ENCODE measurements at places on chromosomes 12 and 14.

GRCh38 chr12:116773276-116773731 lies 35.2 kb downstream of the RNFT2 start:
- DNase-seq, result no peak

DNA sequence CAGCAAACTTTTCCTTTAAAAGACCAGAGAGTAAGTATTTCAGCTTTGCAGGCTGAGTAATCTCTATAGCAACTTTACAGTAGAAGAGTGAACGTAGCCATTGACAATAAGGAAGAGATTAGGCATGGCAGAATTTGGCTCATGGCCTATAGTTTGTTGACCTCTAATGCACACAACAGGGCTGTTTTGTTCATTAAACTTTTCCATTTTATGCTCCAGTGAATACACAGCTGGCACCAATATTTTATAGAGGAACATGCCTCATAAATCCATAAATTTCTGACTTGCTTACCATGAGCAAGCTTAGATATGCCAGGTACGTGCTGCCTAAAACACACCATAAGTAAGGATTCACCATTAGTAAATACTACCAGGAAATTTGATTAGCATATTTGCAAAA lies 609.0 kb upstream of the STXBP6 start:
- no peak for DNase-seq

DNA sequence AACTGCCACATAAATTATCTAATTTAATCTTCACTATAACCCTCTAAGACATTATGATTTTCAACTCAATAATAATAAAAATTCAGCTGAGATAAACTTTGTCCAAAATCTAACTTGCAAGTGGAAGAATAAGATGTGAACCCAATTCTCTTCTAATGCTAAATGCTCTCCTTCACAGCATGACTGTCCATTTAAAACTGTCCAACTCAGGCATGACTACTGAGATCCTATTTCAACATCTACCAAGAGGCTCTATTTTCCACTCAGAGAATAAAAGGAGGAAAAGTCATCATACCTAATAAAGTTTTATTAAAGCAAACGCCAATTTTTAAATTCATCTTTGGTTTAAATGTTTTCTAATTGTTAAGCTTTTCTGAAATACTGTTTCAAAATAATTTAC lies 183.6 kb downstream of the MED13L start:
- DNase-seq, result no peak

- no peak for DNase-seq
Observed at GRCh38 chr12:23236811-23237210, 611.8 kb downstream of the ETNK1 start.

GRCh38 chr12:121465921-121466793 lies 66.2 kb downstream of the RNF34 start:
- DNase-seq, result no peak

DNA sequence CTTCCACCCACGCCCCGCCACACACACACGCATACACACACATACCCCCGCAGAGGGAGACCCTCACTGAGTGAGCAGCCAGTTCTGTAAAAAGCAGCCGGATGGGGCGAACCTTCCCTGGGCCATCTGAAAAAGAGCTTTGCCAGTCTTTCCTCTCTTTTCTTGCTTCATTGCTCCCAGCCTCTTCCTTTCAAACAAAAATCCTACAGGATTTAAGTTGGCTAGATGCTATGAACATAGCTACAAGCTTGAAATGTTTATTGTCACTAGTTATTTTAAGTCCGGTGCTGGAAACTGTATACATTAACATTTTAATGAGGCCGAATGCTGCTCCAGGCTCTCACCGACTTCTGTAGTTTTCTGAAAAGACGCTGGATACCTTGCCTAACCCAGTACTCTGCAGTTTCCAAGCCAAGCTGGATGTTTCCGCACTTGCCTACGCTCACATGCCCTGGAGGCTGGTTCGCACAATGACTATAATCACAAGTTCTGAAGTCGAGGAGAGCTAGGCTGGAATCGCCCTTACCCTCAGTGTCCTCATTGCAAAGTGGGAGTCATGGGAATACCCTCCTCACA lies 39.2 kb downstream of the LTBP2 start:
- no peak for DNase-seq

- no peak for DNase-seq
Observed at GRCh38 chr14:95961481-95961880, 77.7 kb upstream of the C14orf132 start.

DNA sequence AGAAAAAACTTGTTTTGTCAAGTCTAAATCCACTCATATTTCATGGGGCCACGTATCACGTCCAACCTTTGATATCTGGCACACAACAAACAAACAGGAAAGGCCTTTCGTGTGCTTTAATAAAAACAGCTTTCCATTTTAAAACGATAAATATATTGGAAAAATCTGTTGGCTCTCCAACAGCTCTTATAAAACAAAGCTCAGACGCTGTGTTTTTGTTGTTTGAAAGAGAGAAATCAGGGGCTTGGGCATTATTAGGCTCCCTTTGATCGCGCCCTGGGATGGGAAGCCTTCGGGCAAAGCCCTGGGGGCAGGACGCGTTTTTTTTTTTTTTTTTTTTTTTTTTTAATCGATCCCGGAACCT lies 429 bp upstream of the PLEKHA5 start:
- DNase-seq, result no peak

DNA sequence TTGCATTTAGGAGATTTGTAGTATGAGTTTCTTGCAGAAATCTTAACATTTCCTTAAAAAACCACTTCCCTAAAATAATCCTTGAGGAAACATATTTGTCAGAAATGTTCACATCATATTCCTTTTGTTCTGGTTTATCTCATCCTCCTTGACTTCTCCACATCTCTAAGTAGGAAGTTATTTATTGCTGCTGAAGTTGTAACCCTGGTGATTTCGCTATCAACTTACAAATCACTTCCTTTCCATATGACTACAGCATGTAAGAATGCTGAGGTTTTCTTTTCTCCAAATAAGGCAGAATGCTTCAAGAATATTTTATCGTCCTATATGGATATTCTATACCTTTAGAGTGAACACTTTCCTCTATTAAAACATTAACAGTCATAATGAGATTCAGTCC lies 751.7 kb downstream of the NRXN3 start:
- DNase-seq, result no peak

GRCh38 chr12:31362115-31362758 lies 36.3 kb upstream of the SINHCAF start:
- DNase-seq, result peak; percentile 18

DNA sequence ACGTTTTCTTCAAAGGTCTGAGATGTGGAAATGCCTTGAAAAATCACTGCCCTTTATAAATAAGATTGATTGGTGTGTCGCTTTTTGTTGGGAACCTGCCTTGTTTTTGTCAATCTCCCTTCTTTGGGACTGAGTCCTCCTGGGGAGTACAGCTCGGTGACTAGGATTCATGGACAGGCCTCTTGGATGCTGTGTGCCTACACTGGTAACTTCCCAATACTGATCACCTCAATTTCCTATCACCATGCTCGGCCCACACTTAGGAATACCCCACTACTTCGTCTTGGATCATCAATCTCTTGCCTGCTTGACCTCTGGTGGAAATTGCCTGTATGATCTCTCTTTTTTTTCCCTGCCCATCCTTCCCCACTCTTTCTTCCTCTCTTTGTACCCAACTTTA lies 34.2 kb downstream of the NTN4 start:
- DNase-seq, result no peak

GRCh38 chr14:91010153-91010533 lies 50.3 kb downstream of the RPS6KA5 start:
- DNase-seq, result no peak

GRCh38 chr12:131230340-131231031 lies 276.8 kb downstream of the ADGRD1 start:
- no peak for DNase-seq

DNA sequence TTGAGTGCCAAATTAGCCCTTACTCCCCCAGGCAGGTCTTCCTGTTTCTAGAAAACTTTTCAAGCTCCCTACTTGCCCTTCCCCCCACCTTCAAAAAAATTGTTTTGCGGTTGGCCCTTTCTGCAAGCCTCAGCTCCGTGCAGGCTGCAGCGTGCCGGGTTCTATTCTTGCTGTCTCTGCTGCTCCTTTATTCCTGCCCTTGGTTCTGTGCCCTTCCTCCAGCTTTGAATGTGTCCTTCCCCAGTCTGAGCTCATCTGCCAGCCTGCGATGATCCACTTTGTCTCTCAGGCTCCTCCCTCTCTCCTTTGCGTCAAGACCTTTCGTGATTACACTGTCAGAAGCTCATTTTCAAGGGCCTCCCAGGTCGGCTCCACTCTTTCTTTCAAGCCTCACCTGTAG lies 98.6 kb downstream of the IRF2BPL start:
- DNase-seq, result no peak

GRCh38 chr12:25625146-25625545 lies 72.1 kb upstream of the LMNTD1 start:
- no peak for DNase-seq

GRCh38 chr14:73889376-73889775 lies 2.7 kb downstream of the ZNF410 start:
- no peak for DNase-seq

GRCh38 chr12:24796876-24797275 lies 152.0 kb downstream of the BCAT1 start:
- no peak for DNase-seq

- DNase-seq, result no peak
Observed at GRCh38 chr12:68808388-68809189, 612 bp downstream of the MDM2 start.

- no peak for DNase-seq
Observed at GRCh38 chr12:69062621-69063237, 129.8 kb upstream of the CPM start.

DNA sequence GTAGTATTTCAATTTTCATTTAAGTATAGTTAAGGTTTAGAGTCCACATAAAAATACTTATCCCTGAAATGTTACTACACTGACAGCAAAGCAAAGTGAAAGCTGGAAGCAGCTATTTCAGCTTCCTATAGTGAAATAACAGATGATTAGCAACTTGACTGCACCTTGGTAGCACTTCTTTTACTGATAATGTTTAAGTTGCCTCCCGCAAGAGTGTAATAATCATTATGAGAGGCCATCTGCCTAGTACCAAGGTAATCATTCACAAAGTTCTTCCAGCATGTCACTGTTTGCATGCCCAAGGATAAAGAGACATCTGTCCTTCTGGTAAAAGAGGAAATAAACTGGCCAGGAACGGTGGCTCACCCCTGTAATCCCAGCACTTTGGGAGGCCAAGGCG lies 69.8 kb downstream of the LIN7A start:
- no peak for DNase-seq

DNA sequence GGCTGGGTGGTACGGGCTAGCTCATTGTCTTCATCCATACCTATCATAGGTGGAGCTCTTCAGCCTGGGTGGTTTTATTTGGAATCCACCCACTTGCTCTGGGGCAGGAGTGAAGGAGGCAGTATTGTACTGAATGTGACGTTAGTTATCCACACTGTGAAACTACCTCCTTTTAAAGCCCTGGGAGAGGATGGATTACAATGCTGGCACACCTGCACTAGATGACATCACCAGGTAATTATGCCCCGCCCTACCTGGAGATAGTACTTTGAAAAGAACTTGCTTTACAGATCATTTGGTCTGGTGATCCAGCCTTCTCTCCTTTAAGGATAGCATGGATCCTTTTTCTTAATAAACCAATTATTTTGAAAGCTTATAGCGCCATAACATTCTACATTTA lies 78.0 kb downstream of the B4GALNT3 start:
- DNase-seq, result no peak

DNA sequence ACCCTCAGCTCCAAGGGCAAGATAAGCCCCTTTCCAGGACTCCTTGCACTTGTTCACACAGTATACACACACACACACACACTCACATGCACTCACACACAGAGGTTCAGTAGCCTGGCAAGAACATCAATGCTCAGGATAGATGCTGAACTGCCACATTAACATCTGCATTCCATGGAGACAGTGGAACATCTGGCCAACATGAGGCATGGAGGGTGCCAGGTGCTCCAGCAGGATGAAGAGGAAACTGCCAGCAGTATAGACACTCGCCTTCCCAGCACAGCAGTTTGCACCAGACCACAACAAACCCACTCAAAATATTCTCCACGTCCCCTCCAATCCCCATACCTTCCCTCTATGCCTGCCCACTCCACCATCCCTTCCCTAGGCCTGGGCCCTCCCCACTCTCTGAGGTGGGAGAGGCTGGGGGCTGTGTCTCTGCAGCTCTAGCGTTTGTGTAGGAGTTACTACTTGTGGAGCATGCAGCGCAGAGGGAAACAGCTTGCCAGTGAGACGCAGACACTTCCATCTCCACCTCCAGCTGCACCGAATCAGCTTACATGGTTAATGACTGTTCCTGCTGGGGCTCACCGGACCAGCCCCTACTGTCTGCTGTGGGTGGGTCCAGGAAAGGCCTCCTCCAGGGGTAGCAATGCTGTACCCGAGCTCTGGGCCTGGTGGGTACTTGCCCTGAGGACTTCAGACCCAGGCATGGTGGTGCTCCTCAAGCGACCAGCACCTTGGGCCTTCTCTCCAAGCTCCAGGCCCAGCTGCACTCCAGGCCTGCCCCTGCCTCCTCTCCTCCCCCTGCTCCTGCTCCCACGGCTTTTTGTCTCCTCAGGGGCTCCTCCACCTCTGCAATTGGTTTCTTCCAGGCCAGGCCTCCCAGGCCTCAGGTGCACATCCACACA lies 18.6 kb upstream of the PLEKHG3 start:
- no peak for DNase-seq

- DNase-seq, result no peak
Observed at GRCh38 chr12:47111392-47111778, 31.6 kb upstream of the AMIGO2 start.

DNA sequence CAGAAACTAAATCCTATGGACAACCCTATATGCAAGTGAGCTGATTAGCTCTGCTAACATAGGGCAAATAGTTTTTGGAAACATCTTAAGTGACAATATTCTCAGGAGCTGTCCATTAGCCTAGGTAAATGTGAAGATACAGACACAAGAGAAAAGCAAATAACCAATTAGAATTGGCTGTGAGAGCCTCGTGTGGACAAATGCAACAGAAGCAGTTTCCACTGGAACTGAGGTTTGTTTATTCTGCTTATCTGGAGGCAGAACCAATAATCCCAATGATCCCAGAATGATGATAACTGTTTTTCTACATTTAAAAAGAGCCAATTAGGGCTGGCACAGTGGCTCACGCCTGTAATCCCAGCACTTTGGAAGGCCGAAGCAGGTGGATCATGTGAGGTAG lies 43.2 kb upstream of the YAF2 start:
- no peak for DNase-seq

DNA sequence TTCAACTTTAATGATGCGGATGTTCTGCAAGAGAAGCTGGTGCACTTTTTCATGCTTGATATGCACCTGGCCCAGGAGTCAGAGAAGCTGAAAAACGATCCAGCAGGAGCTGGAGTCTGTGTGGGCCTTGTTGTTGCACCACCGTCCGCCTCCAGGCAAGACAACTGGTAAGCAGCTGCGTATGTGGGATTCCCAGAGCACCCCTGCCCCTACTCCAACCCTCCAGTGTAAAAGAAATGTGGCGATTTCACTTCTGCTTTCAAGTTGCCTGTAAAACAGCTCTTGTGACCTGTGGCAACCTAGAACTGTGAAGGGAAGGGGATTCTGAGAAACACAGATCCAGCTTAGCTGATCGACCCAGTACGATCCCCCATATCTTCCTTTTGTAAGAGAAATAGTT lies 154.1 kb upstream of the PELI2 start:
- DNase-seq, result no peak

Measured in CMK (cell line).